ENCODE measurements at places on chromosomes 7 and 10.

DNA sequence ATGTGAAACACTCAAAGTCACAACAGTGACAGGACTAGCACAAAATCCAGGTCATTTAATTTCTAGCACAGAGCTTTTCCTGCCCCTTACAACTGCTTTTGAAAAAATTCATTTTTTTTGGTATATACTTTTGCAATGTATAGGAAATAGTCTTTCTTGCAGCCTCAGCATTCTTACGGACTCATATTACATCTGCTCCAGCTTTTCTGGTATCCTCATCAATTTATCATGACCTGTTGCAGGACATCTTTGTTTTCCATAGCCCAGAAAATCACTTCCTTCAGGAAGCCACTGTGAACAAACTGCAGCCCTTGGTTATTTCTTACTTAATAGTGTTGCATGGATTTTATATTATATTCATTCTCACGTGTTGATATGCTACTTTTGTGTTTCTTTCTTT is 347.9 kb upstream of the MTPN start:
- DNase-seq: no peak

GRCh38 chr10:14609178-14609577 is 165.5 kb downstream of the FAM107B start:
- DNase-seq: no peak

GRCh38 chr7:134154581-134155130 is 27.5 kb downstream of the LRGUK start:
- no peak for DNase-seq

DNA sequence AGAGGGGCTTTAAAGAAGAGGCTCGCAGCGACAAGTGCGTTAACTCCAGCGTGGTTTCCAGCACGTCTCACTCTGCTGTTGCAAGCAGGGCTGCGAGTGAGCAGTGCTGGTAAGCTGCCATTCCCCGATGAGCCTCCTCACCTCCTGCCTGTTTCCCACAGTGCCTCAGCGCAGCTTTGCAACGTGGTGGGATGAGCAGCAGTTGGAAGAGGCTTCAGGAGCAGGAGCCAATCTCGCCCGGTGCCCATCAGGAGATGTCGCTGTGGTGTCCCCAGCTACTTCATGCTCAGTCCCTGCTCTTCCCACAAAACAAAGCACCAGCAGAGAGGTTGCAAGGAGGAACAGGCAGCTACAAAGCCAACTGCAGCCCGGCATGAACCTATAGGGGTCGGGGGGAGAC is 2.4 kb upstream of the ADARB2 start:
- no peak for DNase-seq

DNA sequence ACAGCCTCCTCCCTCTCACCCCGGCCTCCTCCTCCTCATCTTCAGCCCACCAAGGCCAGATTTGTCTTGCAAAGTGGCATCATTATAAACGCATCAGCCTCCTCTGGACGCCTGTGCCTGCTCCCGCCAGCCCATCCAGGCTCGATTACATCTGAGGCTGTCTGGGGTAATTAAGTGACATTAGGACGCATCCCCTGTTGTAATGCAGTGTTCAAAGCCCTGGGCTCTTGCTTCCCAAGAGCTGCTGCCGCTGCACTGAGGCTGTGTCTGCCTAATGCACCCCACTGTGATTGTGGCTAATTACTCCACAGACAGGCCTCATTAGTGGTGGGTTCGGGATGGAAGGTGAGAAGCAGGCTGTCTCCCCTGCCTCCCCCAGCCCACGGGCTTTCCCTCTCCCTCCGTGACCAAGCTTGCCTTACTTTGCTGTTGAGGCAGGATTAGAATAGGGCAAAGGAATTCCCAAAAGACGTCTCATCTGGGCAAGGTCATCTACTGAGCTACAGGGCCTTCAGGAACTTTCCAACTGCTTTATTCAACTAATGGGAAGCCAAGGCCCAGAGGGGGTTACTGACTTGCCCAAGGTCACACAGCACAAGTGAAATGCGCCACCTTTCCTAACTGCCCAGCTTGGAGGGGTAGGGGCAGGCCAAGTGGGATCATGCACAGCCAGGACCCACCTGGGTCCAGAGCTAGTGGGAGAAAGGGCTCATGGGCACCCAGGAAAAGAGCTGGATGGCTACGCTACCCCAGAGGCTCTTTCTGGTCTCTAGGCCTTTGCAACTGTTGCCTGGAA is 66.2 kb upstream of the PCBD1 start:
- DNase-seq: no peak

GRCh38 chr7:104805449-104806317 is 208.3 kb upstream of the KMT2E start:
- no peak for DNase-seq

GRCh38 chr7:7202375-7202720 is 20.0 kb downstream of the C1GALT1 start:
- no peak for DNase-seq

DNA sequence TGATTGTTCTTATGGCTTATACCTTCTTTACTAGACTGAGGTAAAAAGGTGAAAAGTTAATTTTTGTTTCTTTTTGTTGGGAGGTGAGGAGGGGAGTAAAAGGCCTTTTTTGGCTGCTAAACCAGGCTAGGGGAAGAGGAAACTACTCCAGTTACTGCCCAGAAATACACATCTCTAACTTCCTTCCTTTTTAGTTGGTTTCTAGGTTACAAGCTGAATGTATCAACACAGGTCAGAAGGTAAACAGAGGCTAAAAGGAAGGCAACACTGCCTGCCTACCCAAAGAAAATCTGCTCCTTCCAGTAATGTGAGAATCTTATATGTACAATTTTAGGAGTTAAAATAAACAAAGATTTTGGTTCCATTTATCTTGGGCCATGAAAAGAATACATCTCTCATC is 140.4 kb downstream of the NRBF2 start:
- no peak for DNase-seq

- DNase-seq: no peak
Observed at GRCh38 chr7:112970771-112971170, 115.9 kb downstream of the GPR85 start.

GRCh38 chr10:132572545-132572937 is 35.0 kb downstream of the INPP5A start:
- DNase-seq: no peak

DNA sequence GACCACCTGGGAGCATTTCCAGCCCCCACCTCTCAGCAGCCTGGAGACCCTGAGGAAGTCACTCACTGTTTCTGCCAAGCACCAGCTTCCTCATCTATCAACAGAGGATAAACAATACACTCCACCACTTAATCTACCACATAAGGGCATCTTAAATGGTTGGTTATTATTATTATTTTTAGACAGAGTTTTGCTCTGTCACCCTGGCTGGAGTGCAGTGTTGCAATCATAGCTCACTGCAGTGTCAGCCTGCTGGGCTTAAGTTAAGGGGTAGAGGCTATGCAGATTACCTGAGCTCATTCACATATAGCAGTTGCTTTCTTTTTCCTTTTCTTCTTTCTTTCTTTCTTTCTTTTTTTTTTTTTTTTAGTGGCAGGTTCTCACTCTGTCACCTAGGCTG is 59.5 kb upstream of the ELN start:
- DNase-seq: no peak

GRCh38 chr7:137656227-137656849 is 190.4 kb downstream of the DGKI start:
- peak; percentile 51 for DNase-seq

DNA sequence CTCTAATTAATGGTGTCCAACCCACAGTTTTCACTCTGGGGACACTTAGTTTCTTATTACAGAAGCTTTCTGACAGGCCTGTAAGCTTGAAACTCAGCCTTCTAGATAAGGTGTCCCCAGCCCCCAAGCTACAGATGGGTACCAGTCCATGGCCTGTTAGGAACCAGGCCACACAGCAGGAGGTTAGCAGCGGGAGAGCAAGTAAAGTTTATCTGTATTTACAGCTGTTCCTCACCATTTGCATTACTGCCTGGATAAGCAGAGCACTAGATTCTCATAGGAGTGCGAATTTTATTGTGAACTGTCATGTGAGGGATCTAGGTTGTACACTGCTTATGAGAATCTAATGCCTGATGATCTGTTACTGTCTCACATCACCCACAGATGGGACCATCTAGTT is 93.7 kb downstream of the TMEM26 start:
- DNase-seq: no peak

GRCh38 chr7:131107337-131108211 is 220.1 kb upstream of the MKLN1 start:
- peak; percentile 36 for DNase-seq

- DNase-seq: no peak
Observed at GRCh38 chr7:138770904-138771303, 26.9 kb upstream of the TMEM213 start.

DNA sequence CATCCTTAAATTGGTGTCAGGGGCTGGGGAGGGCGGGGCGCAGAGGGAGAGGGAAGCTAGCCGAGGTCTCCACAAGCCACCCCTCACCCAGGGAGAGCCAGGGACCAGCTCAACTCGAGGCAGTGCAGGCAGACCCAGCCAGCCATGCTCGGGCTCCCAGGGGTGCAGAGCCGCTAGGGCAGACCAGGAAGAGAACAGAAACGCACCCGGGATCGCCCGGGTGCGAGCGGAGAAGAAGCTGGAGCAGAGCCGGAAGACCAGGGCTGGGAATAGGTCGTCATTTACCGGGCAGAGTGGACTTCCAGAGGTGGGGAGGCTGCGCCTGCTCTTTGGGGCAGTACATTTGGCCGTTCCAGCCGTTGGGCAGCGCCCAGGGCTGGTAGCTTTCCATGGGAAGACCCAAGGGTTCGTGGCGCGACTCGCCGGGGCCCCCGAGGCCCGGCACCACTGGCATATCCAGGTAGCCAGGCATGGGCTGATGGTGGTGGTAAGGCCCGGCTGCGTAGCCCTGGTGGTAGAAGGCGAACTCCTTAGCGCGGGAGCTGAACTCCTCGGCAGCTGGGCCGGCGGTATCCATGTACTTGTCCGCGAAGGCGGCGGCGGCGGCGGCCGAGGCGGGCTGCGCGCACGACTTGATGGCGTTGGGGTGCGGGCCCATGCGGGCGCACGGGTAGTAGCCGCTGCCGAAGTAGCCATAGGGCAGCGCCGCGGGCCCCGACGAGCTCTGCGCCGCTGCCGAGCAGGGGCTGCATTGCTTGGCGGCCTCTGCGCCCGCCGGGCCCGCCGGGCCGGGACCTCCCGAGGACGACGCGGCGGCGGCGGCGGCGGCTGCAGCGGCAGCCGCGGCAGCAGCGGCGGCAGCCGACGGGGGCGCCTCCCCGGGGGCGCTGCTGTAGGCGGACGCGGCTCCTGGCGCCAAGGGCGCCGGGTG is 755 bp downstream of the HOXA13 start:
- no peak for DNase-seq

DNA sequence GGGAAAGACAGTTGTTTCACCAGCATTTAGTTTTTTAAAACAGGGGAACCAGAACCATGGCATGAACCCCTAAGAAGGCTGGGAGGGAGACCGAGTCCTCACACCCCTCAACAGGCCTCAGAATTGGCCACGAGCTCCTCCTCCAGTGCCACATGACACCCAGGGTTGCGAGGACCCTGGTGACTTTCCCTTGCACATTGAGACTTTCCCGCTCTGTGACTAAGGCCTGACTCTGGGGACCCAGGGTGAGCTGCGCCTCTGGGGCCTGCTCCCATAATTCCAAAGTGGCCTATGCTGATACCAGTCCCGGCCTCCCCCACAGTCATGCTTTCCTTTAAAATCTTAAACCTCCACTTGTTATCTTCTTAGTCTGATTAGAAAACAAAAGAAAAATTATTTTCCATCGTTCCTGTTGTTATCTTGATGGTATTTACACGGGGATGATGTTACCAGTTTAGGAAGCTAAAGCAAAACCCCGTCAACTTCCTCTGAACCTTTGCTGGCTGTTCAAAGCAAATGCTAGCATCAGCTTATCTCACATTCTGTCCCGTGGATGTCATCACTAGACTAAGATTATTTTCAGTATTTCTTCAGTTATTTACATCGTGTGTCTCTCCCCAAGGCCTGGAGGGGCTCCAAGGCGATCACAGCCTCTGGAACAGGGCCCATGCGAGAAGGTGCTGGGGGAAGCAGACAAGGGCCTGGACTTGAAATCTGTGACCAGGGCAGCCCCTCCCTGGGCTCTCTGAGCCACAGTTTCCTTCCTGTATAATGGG is 42.1 kb downstream of the FAM53B start:
- no peak for DNase-seq

GRCh38 chr7:132760244-132760623 is 184.0 kb upstream of the PLXNA4 start:
- DNase-seq: no peak

GRCh38 chr7:92613720-92614119 is 23.5 kb upstream of the FAM133B start:
- DNase-seq: no peak

GRCh38 chr10:102613286-102613685 is 31.0 kb upstream of the TRIM8 start:
- no peak for DNase-seq

GRCh38 chr7:106448992-106449859 is 164.4 kb upstream of the NAMPT start:
- no peak for DNase-seq

DNA sequence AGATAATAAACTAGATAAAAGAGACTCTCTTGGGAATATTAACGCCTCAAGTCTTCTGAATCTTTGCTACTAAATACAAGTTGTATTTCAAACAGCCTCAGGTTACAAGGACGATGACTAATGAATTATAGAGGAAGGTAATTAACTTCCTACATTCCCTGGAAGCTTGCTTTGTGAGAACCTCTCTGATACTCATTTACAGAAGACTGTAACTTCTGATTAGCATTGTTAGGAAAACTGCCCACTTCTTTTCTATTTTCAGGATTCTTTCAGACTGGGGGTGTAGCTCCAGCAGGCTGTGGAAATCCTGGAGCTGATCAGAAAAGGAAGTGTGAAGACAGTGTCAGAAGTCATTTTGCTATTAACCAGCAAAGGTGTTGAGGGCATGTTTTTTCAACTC is 316.7 kb upstream of the NPSR1 start:
- DNase-seq: no peak

- DNase-seq: no peak
Observed at GRCh38 chr7:40315277-40315676, 180.5 kb downstream of the SUGCT start.

GRCh38 chr7:20798081-20798693 is 11.5 kb upstream of the SP8 start:
- DNase-seq: no peak

- DNase-seq: no peak
Observed at GRCh38 chr7:94228678-94229077, 166.0 kb upstream of the COL1A2 start.

DNA sequence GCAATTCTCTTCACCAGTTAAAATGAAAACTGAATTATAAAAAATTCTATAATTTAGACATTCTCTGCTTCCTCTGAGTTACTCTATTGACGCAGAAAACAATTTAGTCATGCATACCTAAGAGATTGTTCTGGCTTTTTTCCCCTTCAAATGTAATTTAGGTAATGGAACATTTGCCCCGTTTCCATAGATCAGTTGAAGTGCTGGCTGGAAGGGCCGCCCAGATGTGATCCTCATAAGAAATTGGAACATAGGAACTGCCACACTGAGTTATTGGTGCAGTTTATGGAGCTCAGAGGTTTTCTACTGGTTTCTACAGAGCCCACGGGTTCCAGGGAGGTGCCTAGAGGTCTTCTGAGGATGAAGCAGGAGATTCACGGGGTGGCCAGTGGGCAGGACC is 581.7 kb downstream of the SDK1 start:
- no peak for DNase-seq

GRCh38 chr10:88243836-88244730 is 339.0 kb downstream of the RNLS start:
- DNase-seq: no peak
